ENCODE measurements at places on chromosomes 7 and 10.

DNA sequence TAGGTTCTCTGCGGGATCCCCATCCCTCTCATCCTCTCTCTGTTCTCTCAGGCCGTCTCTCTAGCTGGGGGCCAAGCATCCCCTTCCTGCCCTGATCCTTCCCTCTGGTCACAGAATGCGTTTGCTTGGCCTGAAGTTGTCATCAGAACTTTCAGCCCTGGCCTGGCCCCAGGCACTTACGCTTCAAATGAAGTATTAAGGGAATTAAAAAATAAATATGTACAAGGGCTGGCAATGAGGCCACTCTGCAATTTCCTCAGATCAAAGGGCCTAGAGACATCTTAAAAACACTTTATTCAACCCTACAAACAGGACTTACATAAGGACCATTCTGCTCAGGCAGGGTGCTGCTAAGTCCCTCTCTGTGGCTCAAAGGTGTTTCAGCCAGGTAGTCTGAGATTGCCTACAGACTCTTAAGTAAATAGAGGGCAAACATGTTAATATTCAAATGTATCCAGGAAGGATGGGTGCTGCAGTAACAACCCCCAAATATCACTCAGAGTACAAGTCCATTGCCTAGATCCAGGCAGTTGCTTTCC, 16.0 kb downstream of the SFTPD start:
- DNase-seq = no peak

GRCh38 chr7:18505870-18506460, 10.4 kb downstream of the HDAC9 start:
- no peak for DNase-seq

- DNase-seq = no peak
These were observed 76.5 kb downstream of the MICALL2 start for GRCh38 chr7:1382553-1383397.

DNA sequence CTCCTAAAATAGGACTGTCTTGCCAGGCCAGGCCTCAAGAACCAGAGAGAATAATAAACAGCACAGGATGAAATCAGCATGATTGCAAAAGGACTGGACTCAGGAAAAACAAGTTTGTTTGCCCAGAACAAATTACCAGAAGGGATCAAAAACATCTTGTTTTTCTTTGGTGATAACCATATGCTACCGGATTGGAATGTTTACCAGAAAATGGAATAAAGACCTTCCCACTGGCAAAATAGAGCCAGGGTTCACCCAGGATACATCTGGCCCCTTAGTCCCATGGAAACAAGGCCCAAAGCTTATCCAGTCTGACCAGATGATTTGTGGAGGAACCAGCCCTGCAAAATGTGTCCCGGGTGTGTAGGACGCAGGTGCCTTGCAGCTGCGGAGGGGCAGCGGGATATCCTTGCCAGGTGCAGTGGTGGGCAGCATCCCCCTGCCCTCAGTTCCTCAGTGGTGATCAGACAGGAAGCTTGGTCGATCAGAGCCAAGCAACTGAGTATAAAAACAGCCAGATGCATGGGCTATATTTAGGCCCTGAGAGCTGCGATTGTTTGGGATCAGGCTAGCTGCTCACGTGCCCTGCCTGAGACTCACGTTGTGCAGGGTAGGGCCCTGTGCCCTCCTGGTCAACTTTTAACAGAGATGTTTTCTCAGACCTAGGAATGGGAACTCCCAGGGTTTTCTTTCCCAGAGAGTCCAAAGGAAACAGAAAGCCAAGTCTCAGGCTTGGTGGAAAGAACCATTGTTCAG, 4.6 kb upstream of the ZNF22 start:
- no peak for DNase-seq

DNA sequence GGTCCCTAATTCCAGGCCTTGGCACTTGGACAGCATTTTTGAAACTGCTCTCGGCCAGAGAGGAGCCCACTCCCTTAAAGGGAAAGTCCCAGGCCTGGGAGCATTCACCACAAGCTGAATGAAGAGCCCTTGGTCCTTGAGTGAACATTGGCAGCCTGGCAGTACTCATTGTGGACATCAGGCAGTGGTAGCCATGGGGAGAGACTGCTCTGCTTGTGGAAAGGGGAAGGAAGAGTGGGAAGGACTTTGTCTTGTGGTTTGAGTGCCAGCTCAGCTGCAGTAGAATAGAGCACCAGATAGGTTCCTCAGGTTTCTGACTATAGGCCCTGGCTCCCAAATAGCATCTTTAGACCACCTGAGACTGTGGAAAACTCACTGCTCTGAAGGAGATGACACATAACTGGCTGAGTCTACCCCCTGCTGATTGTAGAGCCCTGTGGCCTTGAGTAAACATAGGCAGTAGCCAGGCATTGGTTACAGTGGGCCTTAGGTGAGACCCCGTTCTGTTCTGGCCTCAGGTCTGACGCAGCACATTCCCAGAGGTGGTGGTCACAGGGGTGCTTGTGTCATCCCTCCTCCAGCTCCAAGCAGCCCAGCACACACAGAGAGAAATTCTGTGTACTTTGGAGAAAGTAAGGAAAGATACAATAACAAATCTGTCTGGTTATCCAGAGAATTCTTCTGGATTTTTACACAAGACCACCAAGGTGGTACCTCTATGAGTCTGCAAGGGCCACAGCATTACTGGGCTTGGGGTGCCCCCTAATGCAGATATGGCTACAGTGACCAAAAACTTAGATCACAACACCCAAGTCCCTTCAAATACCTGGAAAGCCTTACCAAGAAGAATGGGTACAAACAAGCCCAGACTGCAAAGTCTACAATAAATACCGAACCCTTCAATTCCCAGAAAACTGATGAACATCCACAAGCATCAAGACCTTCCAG, 153.8 kb downstream of the GNAI1 start:
- DNase-seq = peak; percentile 97

GRCh38 chr10:76916536-76916935, 721.1 kb downstream of the KCNMA1 start:
- no peak for DNase-seq

DNA sequence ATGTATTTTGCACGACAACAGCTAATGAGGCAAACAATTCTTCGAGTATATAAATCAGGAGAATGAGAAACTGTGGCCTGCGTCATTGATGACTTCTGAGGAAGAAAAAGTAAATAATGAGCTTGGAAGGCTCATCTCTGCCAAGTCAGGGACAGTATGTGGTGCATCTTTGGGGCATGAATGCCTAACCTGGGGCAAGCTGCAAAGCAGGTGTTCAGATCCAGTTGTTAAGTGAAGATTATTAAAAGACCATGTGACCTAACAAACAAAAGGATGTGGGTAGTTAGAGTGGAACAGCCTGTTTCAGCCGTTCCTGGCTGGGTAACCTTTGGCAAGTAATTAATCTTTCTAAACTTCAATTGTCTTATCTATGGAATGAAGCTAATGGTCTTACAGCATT, 93.0 kb downstream of the LYZL2 start:
- no peak for DNase-seq

- no peak for DNase-seq
These were observed 295.4 kb downstream of the CNTNAP2 start for GRCh38 chr7:146411975-146412374.

DNA sequence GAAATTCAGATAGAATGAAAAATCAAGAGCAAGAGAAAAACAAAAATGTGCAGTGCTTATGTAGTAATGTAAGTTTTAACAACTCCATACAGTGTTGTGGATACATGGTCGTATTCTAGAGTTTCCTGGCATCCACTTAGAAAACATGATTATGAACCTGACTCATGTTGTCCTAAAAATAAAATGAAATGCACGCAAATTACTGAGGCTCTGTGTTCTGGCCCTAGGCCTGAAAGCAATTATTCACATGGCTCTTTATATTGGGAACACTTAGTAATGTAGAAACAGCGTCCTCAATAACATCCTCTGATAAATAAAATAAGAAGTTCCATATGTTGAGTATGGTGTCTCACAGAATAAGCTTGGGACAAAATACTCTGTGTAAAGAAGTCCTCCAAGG, 200.2 kb upstream of the SEMA3E start:
- DNase-seq = peak; percentile 24

- DNase-seq = no peak
These were observed 47.5 kb downstream of the CAMK2B start for GRCh38 chr7:44277851-44278250.

- no peak for DNase-seq
These were observed 526.7 kb downstream of the CALN1 start for GRCh38 chr7:71885487-71885886.

GRCh38 chr10:14904864-14905263, 26.2 kb downstream of the SUV39H2 start:
- no peak for DNase-seq

DNA sequence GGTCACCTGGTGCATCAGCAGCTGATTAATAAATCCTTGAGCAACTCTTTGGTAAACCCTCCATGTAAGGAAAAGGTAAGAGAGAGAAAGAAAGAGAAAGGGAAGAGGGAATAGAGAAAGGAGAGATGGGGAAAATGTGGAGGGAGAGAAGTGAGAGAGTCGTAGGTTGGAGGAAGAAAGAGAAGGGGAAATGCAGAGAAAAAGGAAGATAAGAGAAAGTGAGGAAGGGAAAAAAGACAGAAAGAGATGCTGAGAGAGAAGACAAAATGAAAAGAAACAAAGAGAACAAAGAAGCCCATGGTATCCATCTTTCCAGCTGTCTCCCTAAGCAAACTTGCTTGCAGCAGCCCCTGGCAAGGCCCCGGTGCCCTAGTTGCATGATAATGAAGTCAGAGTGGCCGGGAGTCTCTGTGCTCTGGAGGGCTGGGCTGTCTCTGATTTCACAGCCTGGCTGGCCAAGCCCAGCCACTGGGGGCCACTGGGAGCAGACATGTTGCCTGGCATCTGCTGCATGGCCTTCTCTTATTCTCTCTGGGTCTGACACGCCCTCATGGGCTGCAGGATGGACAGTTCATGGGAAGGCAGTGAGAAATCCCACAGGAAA, 48.4 kb downstream of the PRR15 start:
- no peak for DNase-seq

DNA sequence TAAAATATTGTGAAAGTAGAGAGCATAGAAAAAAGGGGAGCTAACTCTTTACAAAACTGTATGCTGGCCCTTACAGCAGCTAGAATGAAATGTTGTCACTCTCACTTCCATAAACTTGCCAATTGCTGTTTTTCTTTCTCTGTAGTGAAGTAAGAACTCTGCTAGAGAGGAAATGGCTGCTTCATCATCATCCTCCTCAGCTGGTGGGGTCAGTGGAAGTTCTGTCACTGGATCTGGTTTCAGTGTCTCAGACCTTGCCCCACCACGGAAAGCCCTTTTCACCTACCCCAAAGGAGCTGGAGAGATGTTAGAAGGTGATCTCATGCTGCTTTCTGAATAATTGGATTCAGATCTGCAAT, 7.6 kb upstream of the ASCC1 start:
- no peak for DNase-seq

GRCh38 chr10:103843854-103844570, 11.4 kb downstream of the SH3PXD2A start:
- no peak for DNase-seq

All from astrocyte of the cerebellum (primary cell).